ENCODE measurements at places on chromosomes 6 and 20.

- DNase-seq: no peak
Measured at GRCh38 chr20:8242827-8243724, 111.0 kb downstream of the PLCB1 start.

DNA sequence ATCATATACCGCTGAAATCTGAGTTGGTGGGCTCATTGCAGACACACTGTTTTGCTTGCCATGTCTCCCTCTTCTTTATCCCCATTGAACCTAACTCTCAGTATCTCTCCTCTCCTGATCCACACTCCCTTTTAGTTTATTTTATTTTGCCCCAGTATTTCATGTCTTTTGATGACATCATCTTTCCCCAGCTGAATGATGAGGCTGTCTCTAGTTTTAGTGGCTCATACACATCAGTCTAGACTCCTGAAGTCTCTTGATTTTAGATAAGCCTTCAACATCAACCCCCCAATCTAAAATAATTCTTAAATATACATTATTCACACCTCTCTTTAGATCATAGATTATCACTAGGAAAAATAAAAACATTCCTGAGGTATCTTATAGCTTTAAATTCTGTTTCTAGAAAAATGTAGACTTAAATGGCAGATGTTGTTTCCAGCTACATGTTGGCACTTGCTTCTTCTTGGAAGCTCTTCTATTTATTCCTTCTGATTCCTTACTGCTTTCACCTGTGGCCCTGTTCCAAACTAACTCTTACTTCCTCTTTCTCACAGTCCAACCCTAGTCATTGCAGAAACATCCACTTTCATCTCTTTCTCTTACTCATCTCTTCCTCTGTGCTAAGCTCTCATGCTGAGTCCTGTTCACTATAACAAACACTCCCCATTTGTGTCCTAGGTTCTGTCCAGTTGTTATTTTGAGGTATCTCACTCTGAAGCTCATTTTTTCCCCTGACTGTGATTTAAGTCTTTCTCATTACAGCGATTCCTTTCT, 191.9 kb upstream of the SLC35B3 start:
- DNase-seq: no peak

- no peak for DNase-seq
Measured at GRCh38 chr6:37260444-37260843, 2.5 kb upstream of the TMEM217 start.

GRCh38 chr6:163945808-163946207, 531.3 kb downstream of the QKI start:
- DNase-seq: no peak

DNA sequence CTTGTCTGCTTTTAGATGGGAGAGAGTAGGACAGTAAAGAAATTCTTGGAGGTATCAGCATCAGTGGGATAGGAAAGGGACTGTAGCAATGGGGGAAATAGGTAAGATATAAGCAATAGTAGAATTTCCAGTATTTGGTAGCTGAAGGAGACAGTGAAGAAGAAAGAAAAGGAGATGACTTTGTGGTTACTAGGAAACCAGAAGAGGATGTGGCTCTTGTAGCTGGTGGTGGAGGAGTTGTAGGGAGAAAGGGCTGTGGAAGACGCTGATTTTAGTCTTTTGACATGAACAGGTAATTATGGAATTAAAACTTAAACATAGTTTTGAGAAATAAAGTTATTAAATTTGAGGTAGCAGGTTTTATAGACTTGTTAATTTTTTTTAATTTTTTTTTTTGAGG, 26.1 kb downstream of the SH3BGRL2 start:
- DNase-seq: no peak

DNA sequence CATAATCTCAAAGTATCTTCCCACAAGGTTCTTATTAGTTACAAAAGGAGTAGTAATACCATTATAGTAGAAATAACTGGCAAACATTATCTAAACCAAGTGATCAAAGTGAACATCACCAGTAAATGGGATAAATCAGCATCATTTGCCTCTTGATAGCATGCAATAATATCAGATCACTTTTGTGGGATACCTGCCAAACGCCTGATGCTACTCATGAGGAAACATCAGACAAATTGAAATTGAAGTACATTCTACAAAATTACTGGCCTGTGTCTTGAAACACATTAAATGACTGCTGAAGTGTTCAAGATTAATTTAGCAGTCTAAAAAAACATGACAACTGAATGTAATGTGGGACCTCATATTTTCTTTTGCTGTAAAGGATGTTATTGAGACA, 208.1 kb downstream of the TINAG start:
- no peak for DNase-seq

- DNase-seq: no peak
Measured at GRCh38 chr6:47235421-47235820, 74.3 kb downstream of the TNFRSF21 start.

DNA sequence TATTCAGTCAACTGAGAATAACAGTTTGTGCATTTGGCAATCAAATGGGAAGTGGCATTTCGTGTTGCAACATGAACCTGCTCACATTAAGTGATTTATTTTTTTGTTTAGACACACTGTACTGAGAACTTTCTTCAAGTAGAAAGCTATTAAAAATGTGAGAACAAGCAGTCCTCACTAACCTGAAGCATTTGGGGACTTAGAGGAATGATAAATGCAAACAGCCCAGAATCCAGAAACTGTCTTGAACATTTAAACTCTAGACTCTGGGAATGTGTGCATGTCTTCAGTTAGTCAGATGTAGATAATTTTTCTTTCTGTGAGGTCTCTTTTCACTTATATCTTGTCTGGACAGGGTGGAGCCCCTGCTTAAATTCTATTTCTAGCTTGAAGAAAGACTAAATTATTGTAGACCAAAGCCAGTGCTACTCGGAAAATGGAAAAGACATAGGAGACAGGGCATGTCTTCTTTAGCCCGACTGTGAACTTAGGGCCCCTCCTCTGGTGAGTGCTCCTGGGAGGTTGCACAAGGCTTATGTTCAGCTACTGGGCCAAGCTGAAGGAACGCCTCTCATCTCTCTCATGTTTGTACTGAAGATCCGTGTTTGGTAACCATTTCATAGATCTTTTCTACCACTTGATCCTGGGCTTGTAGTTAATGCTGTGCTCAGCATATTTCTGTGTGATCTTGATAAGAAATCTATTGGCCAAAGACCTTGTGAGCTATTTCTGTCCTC, 70.1 kb downstream of the SLX4IP start:
- DNase-seq: no peak

- DNase-seq: peak; percentile 76
Measured at GRCh38 chr20:63101781-63102720, 95.3 kb upstream of the BHLHE23 start.

GRCh38 chr20:56249244-56249955, 868 bp downstream of the MC3R start:
- DNase-seq: peak; percentile 75

- no peak for DNase-seq
Measured at GRCh38 chr6:10373642-10374359, 41.1 kb downstream of the TFAP2A start.

- no peak for DNase-seq
Measured at GRCh38 chr6:2796861-2797260, 31.7 kb downstream of the WRNIP1 start.

- no peak for DNase-seq
Measured at GRCh38 chr6:118494091-118494490, 54.0 kb upstream of the PLN start.

DNA sequence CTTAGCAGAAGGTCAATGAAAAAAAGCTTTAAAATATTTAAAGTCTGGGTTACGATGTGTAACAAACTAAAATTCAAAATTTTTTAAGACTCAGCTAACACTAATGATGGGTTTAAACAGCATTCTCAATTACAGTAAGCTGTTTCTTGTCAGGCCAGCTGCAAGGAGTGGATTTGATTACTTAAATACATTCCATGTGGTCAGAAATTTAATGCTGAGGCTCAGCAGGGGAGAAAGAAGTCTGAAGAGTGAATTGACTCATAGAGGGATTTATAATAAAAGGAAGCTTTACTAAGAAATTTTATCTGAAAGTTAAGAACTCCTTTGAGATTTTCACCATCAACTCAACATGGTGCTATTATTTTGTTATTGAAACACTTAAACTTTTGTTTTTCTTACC, 398.6 kb downstream of the KHDRBS2 start:
- DNase-seq: peak; percentile 31

GRCh38 chr6:113695516-113695915, 161.6 kb upstream of the MARCKS start:
- DNase-seq: no peak

- no peak for DNase-seq
Measured at GRCh38 chr6:118881440-118882313, 12.3 kb upstream of the ASF1A start.

- no peak for DNase-seq
Measured at GRCh38 chr6:44727651-44728630, 340.4 kb downstream of the CDC5L start.

GRCh38 chr6:83708970-83709747, at the start of gene SNAP91:
Gene SNAP91 (minus strand): TSS chr6:83709101. CDS start chr6:83707927, 1,174 bp downstream.
- DNase-seq: peak; percentile 90

GRCh38 chr20:33552519-33552918, 62.6 kb downstream of the CBFA2T2 start:
- DNase-seq: no peak

GRCh38 chr20:62412194-62413024, 5.3 kb upstream of the CABLES2 start:
- no peak for DNase-seq

- DNase-seq: no peak
Measured at GRCh38 chr6:3252861-3253596, 5.7 kb upstream of the PSMG4 start.

DNA sequence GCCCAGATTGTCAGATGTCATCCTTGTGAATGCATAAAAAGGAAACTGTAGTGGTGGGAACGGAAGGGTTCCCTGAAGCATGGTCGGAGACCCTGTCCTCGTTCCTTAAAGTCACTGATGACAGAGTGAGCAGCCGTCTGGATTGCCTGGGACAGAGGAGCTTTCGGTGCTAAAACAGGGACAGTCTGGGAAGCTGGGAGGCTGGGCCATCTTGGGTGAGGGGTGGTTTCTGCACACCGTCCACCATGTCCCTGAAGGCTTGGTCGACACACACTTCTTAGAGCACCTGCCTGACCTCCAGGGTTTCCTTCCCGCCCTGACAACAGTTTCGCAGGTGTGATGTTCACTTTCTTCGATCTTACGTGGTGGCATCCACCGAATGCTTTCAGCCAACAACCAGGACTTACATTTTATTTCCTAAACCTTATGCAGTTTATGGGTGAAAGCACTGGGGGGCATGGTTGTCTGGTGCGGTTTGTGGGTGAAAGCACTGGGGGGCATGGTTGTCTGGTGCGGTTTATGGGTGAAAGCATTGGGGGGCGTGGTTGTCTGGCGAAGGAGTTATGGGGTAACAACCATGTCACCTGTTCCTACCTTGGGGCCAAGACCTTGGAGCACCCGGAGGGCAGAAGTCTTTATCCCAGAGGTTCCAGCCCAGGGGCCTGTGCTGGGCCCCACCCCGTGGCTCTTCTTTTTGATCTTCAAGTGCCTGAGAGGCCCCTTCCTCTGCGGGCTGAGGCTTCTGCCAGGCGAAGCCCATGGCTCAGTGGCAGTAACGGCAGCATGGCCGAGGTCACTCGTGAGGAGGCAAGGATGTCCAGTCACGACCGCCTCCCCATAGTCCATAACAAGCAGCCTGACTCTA, 81.7 kb upstream of the FRMD1 start:
- DNase-seq: no peak

DNA sequence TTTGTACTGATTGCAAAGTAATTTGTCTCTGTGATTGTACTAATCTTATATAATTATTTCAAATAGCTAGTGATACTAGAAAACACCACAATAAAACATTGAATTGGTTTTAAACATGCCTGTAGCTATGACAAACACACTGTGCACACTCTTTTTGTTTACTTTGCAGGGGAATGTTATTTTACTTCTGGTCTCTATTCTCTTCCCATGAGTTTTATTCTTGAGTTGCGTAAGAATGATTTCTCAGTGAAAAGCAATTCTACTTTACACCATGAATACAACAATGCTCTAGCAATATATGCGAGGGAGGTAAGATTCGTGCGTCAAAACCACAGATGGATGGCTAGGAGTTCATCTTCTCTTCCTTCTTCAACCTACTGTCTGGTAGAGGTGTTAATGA, 68.4 kb upstream of the PHACTR1 start:
- no peak for DNase-seq

- no peak for DNase-seq
Measured at GRCh38 chr6:15243910-15244619, 1.8 kb upstream of the JARID2 start.

GRCh38 chr20:57713951-57714350, 4.1 kb upstream of the PMEPA1 start:
- DNase-seq: no peak

- no peak for DNase-seq
Measured at GRCh38 chr6:12832226-12832735, 115.7 kb downstream of the PHACTR1 start.

DNA sequence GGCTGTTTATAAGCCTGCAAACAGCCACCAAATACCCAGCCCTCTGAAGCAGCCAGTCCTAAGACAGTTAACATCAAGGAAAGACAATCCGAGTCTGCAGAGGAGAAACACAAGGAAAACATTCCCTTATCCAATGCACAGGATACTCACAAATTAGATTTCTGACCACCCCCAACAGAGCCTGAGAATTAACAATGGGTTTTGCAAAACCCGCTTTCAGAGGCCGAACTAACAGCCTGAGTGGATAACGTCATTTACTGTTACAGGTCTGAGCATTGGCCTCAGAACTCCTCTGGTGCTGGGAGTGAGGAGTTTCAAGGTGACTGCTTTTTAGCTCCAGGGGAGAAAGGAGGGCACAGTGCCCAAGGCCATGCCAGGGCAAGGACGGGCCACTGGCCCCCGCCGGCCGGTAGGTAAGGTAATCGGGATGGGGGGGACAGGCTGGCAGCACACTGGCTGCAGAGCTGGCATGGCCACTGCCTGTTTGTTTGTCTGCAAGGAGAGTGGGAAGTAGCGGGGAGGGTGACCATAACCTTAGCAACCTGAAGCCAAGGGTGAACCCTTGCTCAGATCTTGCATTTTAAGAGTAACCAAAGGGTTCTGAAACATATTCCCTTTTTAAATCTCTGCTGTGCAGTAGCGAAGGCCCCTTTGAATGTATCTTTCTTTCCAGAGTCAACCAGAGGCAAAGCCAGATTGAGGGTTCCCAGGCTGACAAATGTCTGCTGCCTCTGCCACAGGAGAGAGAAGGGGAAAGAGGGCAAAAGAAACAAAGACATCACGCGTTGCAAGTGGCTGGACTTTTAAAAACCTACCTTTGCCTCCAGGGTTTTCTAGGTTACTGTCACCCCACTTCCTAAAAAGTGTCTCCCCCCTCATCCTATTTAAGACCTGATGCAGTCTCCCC, 3.9 kb downstream of the ZMYND8 start:
- no peak for DNase-seq

All from D341Med (cell line).